GM06990 (cell line): ENCODE measurements at places on chromosomes 2 and 18.
A peak's percentile ranks its signal among the peaks of the same experiment; 100 is the strongest.

GRCh38 chr18:26550998-26551694, 2.8 kb upstream of the KCTD1 start:
- DNase-seq = no peak

DNA sequence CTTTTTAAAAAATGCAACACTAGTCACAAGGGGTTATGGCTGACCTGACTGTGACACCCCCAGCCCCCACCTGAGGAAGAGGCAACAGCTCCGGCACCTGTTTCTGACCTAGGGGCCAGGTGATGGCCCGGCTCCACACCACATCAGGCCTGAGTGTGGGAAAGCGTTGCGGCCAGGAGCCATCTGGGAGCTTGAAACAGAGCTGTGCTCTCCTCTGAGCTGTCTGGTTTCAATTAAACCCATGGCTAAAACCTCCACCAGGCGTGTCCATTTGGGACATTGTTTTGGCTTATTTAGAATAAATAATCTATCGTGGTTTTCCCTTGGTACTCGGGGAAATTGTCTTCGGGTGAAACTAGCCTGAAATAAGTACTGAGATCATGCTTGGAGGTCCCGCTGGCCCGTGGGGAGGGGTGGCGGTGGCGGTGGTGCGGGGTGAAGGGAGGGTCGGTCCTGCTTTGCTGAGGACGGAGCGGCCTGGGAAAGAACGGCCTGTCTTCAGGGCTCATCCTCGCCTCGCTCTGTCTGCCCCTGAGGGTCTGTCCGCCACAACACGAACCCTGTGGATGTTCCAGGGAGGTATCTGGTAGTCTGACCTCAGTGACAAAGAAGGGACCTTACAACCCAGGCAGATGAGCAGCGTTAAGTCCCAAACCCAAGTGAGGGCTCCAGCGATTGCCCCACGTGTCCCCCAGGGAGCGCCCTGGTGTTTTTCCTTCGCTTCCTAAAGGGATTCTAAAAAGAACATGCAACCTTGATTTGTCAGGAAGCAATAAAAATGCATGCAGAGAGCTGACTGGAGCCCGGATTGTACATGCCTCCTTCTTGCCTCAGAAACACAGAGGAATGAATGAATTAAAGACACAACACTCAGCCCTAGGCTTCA, 58.7 kb downstream of the IL1RL2 start:
- DNase-seq = no peak

- peak; percentile 58 for DNase-seq
Measured at GRCh38 chr2:213627054-213627710, 342.9 kb downstream of the SPAG16 start.

- no peak for DNase-seq
Measured at GRCh38 chr2:74107071-74107470, 40.6 kb downstream of the BOLA3 start.

DNA sequence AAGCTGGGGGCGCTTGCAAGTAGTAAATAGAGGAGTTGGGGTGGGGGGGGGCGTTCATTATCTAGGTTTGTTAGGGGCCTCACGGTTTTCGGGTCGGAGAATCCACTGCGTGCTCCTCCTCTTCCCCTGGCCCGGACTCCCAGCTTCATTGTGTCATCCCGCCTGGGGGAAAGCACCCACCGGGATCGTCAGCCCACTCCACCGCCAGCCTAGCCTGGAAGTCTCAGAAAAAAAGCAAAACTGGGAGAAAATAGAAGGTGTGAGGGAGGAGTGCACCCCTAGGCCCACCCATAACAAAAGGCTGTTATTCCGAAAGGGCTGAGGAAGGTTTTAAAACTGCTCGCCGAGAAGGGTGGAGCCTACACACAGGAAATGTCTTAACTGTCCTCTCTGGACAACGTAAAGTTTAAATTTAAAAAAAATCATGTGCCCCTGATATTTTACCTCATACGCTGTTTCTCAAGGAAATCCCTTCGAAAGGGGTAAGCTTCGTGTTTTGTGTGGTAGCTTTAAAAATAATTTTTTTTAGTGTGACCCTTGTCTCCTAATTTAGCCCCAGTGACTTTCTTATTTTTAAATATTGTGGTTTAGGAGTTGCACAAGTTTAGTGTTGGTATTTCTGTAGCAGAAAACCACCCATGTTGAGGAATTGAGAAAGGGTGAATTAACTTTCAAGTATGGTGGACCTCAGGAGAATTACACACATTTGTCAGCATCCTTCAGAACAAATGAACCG, 104.2 kb downstream of the SPTBN1 start:
- DNase-seq = peak; percentile 69
